ENCODE measurements at places on chromosomes 6 and 20.

DNA sequence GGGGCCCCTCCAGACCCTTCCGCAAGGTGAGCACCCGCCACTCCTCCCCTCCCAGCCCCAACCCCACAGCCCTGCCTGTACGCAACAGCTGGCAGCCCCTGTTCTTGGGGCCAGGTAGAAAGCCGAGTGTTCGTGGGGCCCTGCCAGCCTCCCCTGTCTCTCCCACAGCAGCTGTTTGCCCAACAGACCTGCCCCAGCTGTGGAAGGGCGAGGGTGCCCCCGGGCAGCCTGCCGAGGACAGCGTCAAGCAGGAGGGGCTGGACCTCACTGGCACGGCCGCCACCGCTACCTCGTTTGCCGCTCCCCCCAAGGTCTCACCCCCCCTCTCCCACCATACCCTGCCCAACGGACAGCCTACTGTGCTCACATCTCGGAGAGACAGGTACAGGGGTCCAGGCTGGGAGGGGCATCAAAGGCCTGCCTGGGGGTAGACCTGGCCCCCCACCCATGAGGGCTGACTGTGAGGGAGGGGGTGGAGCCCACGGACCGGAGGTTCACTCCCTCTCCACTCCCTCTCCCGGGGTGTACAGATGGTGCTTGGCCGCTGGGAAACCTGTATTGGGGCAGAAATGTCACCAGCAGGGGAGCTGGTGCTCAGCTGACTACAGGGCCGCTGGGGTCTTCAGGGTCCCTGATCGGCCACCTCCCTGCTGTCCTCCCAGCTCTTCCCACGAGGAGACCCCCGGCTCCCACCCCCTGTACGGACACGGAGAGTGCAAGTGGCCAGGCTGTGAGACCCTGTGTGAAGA, 41.1 kb downstream of the FOXP4 start:
- DNase-seq = no peak

DNA sequence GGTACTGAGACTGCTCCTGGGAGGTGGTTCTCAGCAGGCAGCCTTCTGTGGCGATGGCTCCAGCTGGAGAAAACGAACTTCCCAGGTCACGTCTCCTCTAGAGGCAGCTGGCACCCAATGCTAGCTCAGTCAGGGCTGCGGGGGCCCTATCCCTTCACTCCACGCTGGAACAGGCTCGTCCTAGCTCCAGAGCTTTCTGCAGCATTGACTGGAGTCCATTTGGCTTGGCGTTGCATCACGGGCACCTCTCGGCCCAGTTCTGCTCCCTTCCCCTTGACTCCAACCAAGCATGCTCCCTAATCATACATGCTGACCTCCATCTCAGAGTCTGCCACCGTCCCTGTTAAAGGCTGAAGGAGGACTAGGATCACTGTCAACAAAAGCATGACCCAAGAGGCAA, 5.9 kb upstream of the IRF4 start:
- no peak for DNase-seq

DNA sequence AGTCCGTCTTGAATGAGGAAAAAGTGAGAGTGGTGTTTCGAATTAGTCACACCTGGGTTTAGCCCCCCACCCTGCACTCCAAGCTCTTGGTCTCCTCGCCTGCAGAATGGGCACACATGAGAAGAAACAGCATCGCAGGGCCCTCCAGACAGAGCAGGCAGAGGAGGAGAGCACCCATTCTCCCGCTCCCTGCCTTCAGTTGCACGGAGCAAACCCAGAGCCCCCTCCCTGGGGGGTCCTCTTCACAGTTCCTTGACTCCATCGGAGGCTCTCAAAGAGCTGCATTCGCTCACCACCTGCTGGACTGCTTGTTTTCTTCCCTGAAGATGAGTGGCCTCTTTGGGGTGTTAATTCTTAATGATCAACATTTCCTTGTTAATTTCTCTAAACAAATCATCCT, 5.1 kb downstream of the CST7 start:
- no peak for DNase-seq

DNA sequence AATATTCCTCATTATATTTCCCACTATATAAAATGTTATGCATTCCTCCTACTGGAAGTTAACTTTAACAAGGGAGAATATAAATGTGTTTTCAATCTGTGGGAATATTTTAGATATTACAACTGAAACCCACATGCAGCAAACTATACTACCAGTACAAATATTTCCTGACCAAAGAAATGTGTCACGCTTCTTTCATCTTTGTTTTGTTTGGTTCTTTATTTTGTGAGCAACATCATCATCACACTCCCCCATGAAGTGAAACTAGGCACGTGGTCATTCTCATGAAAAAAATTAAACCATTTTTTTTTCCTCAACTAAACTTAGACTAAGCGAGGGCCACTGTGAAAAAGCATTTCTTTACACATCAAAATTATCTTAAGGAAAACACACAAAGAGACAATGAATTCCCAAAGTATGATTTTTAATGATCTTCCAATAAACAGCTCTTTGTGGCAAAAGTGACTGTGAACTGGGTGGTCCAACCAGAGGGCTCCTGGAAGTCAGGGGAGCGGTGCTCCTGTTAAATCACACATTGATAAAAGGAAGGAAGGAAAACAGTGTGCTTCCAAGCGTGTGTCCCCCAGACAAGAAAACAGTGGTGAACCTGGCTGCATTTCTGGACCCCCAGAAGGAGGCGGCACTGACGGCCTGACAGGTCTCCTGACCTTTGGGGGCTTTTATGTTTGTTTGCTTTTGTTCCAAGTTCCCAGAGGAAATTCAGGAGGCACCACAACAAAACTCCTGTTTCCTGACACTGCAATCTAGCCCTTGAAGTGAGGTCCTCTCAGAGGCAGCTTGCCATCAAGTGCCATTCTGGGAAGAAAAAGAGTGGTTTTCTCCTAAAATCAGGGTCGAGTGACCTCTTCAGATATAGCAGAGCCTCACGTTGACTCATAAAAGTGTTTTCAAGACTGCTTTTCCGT, 166.8 kb upstream of the FOXQ1 start:
- DNase-seq = no peak

DNA sequence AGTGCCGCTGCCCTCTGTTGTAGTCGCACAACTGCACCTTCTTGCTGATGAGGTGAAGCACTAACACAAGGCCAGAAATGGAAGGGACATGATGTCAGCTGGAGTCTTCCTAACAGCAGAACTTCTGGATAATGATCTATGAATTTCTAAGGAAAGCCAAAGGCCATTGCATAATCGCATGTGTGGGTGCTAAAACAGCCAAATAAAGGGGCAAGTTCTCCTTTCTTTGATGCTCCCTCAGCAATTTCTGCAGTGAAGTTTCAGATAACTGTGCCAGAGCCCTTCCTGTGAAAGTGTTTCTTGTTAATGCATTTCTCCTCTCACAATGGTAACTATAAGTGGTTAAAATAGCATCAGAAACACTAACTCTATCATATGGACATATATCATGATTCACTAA, 8.0 kb upstream of the F13A1 start:
- DNase-seq = no peak

GRCh38 chr20:420721-421574, 12.8 kb downstream of the RBCK1 start:
- no peak for DNase-seq

DNA sequence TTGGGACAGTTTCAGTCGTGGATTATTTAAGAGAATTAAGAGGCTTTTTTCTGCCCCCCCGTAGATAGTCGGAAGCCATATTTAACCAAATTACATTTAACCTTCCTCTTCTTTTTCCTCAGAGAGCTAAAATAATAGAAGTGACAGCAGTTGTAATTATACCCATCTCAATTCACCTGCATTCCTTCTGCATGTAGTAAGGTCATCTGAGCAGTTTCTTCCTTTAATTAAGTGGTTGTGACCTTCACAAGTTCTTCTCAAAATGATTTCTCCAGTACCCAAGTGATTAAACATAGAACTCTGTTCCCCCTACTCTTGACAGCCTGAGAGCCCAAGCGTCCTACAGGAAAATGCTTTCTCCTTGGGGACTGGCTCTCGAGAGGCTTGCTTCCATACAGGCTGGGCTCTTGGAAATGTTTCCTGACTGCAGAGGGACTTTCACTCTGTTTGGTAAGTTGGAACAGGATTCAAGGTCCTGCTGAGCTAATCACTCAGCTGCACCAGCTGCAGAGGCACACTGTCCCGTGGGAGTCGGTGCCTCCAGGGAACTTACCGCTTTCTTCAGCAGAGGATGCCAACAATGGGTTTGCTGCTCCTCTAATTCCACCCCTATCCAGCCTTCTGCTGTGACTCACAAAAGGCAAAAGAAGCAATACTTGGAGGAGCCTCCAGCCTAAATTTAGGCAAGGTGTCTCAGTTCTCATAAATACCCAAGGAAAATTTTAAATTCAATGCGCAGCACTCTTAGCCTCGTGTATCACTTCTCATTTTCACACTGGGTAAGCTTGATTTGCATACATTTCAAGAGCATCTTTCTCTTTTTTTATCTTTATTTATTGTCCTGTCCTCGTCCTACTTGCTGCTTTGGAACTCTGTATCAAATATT, 414.9 kb downstream of the KIF16B start:
- DNase-seq = no peak

DNA sequence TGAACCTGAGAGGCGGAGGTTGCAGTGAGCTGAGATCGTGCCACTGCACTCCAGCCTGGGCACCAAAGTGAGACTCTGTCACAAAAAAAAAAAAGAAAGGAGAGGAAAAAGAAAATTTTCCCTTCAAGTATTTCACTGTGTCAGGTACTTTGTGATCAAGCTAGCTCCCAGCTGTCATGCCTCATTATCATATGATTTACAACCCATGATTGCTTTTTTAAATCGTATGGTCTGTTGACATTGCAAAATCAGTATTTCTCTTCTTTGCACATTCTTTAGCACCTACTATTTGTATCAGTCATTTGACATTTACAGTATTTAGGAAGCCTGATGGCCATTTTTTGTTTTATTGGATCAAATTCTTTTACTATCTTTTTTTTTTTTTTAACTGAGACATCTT, 22.4 kb downstream of the SASH1 start:
- no peak for DNase-seq

GRCh38 chr6:37549154-37549553, 49.5 kb upstream of the CCDC167 start:
- no peak for DNase-seq

DNA sequence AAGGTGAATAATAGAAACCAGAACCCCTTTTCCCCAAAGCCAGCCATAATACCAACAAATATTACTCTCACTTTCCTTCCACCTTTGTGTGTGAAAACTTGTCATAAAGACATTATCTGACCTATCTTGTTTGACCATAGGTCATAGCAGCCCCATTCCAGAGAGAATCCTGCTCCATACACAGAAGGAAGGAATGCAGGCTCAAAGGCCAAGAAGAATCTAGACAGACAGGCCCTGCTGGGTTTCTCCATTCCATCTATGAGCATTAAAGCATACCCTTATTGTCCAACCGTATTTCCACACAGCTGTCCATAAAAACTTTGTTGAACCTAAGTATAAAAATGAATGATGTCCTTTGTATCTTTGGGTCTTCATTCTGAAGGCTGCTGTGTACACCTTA, 40.7 kb upstream of the KCNK5 start:
- DNase-seq = no peak

GRCh38 chr6:127554435-127555006, 22.5 kb upstream of the C6orf58 start:
- no peak for DNase-seq

DNA sequence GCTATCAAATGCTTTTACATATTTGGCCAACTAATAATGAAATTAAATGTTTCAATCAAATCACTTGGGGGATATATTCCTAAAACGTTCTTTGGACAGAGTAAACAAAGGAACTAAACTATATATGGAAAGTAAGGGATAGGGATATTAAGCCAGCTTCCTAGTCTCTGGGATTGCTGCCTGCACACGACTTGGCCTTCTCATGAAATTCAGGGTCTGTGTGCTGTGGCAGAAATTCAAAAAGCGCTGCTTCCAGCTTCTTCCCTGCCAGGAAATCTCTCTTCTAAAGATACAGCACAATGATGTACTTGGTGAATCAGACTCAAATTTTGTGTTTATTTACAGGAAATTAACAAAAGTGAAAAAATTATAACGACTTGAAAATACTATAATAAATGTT, 206.3 kb upstream of the RAB32 start:
- no peak for DNase-seq
